ENCODE measurements at places on chromosomes 16 and 17.
A peak's percentile ranks its signal among the peaks of the same experiment; 100 is the strongest.

- no peaks in the 10 kb centered on the region for H3K36me3 ChIP-seq
- no peak overlapping the region for H3K27ac ChIP-seq
- H3K27me3 ChIP-seq, result no peaks in the 10 kb centered on the region
- H3K4me3 ChIP-seq, result no peak overlapping the region
- DNase-seq, result no peak
These were observed 67.9 kb downstream of the ATP2C2 start for GRCh38 chr16:84436196-84436595.

- H3K27me3 ChIP-seq, result no peaks in the 10 kb centered on the region
- no peak overlapping the region for H3K27ac ChIP-seq
- no peaks in the 10 kb centered on the region for H3K36me3 ChIP-seq
- no peaks in the 10 kb centered on the region for H3K4me1 ChIP-seq
- no peak overlapping the region for H3K4me3 ChIP-seq
These were observed 146.4 kb upstream of the CHMP6 start for GRCh38 chr17:80845069-80845862.

DNA sequence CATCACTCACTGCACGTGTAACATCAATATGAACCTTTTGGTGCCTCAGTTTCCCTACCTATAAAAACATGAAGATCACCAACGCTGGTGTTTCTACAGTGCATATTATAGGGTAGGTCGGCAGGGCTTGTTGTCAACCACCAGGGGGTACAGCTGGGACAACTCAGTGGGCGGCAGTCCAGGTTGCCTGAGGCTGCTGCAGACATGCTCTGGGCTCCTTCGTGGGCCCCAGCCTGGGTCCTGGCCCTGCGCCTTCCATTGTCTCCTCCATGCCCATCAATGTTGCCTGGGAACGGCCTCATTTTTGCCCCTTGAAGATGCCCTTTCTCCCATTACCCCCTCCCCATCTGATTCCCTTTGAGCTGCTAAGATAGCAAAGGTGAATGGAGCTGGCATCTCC, 89.8 kb downstream of the GSG1L start:
- no peaks in the 10 kb centered on the region for H3K4me1 ChIP-seq
- no peaks in the 10 kb centered on the region for H3K36me3 ChIP-seq
- no peaks in the 10 kb centered on the region for H3K27me3 ChIP-seq
- H3K27ac ChIP-seq, result no peak overlapping the region
- no peak overlapping the region for H3K4me3 ChIP-seq
- DNase-seq, result no peak

- H3K36me3 ChIP-seq, result no peaks in the 10 kb centered on the region
- H3K4me3 ChIP-seq, result no peak overlapping the region
- H3K27me3 ChIP-seq, result no peaks in the 10 kb centered on the region
- peak overlapping the region; percentile 84 for H3K27ac ChIP-seq
- peaks cover 7% of the 10 kb centered on the region for H3K4me1 ChIP-seq
These were observed 10.8 kb upstream of the BCAR1 start for GRCh38 chr16:75262104-75262799.

DNA sequence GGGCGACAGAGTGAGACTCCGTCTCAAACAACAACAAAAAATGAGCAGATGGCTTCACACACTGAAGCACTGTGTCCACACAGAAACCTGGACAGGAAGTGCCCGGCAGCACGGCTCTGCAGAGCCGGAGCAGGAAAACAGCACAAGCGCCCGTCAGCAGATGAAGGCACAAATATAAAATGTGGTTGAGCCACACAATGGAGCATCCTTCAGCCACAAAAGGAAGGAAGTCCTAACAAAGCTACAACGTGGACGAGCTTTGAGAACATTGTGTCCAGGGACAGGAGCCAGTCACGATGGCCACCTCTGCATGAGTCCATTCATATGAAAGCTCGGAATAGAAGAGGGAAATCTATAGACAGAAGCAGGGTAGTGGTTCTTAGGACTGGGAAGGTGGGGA, 15.7 kb downstream of the RHBDF2 start:
- no peaks in the 10 kb centered on the region for H3K36me3 ChIP-seq
- H3K4me3 ChIP-seq, result no peak overlapping the region
- H3K4me1 ChIP-seq, result no peaks in the 10 kb centered on the region
- peak overlapping the region; percentile 21 for H3K27ac ChIP-seq

DNA sequence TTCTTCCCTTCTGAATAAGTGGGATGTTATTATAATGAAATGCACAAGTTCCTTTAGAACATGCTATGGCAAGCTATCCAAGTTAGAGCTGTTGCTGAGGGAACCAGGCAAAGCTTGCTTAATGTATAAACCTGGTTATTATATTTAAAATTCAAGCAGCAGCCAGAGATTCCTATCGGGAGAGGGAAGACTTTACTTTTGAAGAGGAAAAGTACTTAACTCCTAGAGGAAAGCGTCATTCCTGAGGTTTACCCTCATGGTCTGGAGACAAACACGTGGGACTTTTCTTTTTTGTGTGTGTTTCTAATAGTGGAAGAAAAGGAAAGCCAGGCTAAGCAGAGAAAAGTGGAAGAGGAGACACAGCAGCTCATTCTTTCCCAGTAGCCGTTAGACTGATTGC, 39.9 kb upstream of the MYH10 start:
- H3K36me3 ChIP-seq, result no peaks in the 10 kb centered on the region
- no peak for DNase-seq
- H3K27me3 ChIP-seq, result no peaks in the 10 kb centered on the region
- H3K4me1 ChIP-seq, result no peaks in the 10 kb centered on the region
- no peak overlapping the region for H3K27ac ChIP-seq

DNA sequence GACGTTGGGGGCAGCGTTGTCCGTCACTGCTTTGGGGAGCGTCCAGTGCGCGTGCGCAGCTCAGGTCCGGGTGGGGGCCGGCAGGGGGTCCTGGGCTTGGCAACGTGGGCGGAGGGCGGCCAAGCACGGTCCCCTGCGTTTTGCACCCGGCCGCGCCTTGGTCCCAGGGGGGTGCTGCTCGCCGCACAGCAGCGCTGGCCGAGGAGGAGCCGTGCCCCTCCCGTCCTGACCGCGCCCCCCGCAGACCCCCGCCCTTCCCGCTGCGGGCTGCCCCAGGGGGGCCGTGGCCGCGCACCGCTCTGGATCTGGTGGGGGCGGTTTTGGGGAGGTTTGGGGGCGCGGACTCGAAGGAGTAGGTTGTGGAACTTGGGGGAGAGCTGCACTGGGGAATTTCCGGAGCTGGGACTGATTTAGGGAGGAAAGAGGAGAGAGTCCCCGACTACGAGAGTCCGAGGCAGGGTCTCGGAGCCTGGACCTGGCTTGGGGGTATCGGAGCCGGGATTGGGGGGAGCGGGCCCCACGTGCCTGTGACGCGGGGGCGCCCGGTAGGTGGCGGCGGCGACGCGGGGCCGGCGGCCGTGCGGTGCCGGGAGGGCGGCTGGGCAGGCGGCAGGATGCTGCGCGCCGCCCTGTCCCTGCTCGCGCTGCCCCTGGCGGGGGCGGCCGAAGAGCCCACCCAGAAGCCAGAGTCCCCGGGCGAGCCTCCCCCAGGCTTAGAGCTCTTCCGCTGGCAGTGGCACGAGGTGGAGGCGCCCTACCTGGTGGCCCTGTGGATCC, at the start of gene SLC9A5:
TSS of gene SLC9A5 (plus strand) at position 579 of the 777 bp plus-strand sequence. CDS start at position 615, 36 bp downstream.
- peaks cover 3% of the 10 kb centered on the region for H3K27me3 ChIP-seq
- peak within 1 kb of the TSS; percentile 27 for H3K27ac ChIP-seq
- H3K36me3 ChIP-seq, result no peaks in the 10 kb centered on the region
- DNase-seq, result no peak
- no peaks in the 10 kb centered on the region for H3K4me1 ChIP-seq

DNA sequence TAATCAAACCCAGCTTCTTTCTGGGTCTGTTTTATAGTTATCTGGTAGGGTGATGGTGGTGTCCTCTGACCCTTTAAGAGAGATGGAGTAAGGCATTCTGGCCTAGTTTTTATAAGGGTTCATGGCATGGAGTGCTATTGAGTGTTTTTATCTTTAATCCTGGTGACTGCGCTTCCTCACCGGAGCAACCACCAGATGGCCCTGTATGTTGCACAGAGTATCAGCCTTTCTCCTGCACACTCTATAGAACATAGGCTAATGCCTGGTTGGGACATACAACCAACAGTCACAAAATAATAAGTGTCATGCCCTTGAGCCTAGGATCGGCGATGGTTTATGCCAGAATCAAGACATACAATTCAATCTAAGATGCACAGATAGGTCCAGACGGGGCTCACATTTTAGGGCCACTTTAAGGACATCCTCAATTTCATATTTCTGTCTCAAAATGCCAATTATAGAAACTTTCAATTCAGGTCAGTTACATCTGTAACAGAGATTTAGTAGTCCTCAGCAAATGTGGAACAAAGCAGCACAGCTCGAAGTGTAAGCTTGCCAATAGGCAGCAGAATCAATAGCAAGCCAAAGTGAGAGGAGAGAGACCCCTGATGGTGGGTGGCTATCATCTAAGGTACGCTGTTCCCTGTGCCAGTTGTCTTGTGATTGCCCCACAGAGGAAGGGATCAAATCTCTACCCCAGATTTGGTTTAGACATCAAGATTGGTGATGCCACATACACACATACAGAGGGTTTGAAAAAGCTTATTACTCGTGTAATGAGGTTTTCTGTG, 37.2 kb upstream of the HOXB9 start:
- H3K27me3 ChIP-seq, result no peaks in the 10 kb centered on the region
- no peaks in the 10 kb centered on the region for H3K4me1 ChIP-seq
- no peak for DNase-seq
- H3K4me3 ChIP-seq, result no peak overlapping the region
- no peaks in the 10 kb centered on the region for H3K36me3 ChIP-seq

DNA sequence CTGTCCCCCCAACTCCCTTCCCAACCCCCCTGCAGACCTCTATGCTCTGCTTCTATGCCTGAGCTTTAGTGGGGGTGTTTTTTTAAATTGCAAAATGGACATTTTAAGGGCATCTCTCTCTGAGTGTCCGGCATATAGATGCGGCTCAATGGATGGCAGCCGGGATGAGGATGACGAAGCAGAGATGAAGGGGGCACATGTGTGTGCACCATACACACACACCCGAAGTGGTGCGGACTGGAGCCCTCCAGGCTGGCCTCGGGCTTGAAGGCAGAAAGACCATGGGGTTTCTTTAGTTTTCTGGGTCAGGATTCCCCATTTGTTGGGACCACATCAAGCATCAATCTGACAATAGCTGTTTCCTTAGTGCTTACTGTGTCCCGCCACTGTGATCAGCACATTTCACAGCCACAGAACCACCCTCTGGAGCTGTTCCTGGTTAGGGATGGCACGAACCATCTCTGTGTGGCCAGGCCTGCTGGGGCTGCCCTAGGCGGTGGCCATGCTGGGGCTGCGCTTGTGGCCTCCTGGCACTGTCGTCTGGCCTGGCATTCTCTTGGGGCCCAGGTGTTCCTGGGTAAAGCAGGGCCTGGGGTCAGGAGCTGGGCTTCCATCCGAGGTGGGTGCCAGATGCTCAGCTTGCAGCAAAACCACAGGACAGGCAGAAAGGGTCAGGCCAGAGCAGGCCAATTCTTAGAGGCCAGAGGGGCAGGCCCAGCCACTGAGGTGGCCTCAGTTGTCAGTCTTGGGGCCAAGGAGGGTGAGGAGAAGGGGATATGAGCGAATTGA, 49.9 kb downstream of the NT5M start:
- H3K4me1 ChIP-seq, result no peaks in the 10 kb centered on the region
- H3K36me3 ChIP-seq, result no peaks in the 10 kb centered on the region
- no peak for DNase-seq

All from uterus (tissue), 4 donors.